Endothelial cell of umbilical vein (primary cell): ENCODE measurements at places on chromosomes 3 and 15. TPM values are rescaled to one million over a fixed set of nuclear protein-coding genes. Genes with fewer than 3 reads are reported as not detected.

GRCh38 chr3:66179793-66180192 is 41.0 kb upstream of the SLC25A26 start:
- no peaks in the 10 kb centered on the region for H3K27me3 ChIP-seq
- H3K4me3 ChIP-seq = no peak overlapping the region
- no peak for DNase-seq
- no peaks in the 10 kb centered on the region for H3K36me3 ChIP-seq
- H3K27ac ChIP-seq = no peak overlapping the region

DNA sequence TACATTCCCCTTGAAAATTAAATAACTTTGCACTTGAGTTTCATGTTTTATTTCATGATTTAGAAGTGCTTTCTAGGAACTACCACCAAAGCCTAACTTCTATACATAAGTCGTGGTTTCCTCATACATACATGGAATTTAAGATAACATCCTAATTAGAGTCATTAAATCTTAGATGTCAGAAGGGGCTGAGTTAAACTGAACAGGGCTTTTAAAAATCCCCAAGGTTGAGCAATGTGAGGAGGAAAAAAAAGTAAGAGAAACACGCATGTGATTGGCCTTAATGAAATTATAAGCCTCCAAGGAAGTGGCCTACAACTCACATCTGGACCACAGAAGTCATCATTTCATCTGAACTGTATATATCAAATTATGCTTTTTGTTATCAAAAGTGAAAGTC is 303.1 kb upstream of the SEMA6D start:
- no peak for DNase-seq
- H3K27ac ChIP-seq = peak overlapping the region; percentile 97
- no peaks in the 10 kb centered on the region for H3K36me3 ChIP-seq

GRCh38 chr15:91688811-91689210 is 164.7 kb upstream of the SLCO3A1 start:
- DNase-seq = no peak
- H3K27ac ChIP-seq = no peak overlapping the region
- no peaks in the 10 kb centered on the region for H3K4me1 ChIP-seq
- no peaks in the 10 kb centered on the region for H3K27me3 ChIP-seq
- no peak overlapping the region for H3K4me3 ChIP-seq
- no peaks in the 10 kb centered on the region for H3K36me3 ChIP-seq

DNA sequence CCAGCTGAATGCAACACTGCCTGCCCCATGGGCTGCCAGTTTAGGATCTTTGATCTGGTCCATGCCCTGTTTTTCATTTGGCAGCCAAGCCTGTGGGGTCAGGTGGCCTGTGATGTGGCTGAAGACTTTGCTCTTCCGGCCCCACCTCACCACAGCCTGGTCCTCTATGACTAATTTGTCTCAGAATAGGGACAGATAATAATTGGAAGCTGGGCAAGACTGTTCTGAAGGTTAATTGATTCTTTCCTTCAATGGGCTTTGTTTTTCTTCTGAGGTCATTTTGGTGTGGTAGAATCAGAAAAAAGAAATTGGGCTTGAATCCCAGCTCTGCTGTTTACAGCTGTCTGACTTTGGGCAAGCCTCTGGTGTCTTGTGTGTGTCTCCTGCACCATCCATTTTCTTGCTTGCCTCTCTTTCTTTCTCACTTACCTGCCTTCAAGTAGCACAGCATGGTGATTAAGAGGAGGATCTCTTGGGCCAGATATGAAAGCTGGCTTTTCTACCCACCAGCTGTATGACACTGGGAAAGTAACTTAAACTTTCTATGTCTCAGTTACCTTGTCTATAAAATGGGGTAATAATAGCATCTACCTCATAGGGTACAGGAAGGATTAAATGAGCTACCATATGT is 24.2 kb downstream of the ABHD2 start:
- no peaks in the 10 kb centered on the region for H3K27me3 ChIP-seq
- H3K27ac ChIP-seq = peak overlapping the region; percentile 62
- DNase-seq = peak; percentile 73
- no peak overlapping the region for H3K4me3 ChIP-seq
- H3K4me1 ChIP-seq = peaks cover 16% of the 10 kb centered on the region

DNA sequence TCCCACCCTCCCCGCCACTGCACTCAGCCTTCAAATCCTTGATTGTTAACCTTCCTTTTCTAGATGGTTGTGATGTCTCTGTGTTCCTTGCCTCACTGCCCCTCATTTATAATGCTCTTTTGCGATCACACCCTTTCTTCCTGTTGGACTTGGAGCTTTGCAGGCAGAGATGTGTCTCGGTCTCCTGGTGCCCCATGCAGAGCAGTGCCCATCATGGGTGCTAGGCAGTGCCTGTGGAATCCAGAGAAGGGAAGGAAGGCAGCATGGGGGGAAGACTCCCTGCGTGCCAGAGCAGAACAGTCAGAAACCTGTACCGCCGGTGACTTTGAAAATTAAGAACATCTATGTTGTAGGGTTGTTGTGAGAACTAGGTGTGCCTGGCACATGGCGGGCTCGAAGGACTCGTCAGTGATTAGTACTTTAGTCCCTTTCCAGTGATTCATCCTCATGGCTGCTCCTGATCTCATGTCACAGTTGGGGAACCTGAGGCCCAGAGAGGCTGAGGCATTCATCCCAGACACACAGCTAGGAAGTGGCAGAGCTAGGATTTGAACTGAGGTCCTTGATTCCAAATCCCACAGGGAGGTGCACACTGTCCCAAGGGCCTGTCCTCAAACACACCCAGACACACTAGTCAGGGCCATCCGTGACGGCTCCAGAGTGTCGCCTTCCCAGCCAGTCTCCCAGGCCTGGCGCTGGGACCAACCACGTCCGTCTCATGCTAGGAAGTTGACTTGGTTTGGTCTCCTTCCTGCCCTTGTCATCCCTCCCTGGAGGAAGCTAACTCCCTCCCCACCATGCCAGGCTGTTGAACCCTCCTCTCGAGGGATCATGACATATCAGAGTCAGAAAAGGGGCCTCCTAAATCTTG is 58.3 kb downstream of the SMAD6 start:
- H3K36me3 ChIP-seq = no peaks in the 10 kb centered on the region
- H3K4me1 ChIP-seq = peaks cover 71% of the 10 kb centered on the region
- DNase-seq = no peak
- peak overlapping the region; percentile 91 for H3K27ac ChIP-seq
- H3K4me3 ChIP-seq = no peak overlapping the region

GRCh38 chr3:192844836-192845525 is 72.7 kb downstream of the MB21D2 start:
- H3K27me3 ChIP-seq = no peaks in the 10 kb centered on the region
- H3K4me3 ChIP-seq = no peak overlapping the region
- H3K4me1 ChIP-seq = peaks cover 4% of the 10 kb centered on the region
- H3K36me3 ChIP-seq = no peaks in the 10 kb centered on the region
- no peak for DNase-seq
- no peak overlapping the region for H3K27ac ChIP-seq

DNA sequence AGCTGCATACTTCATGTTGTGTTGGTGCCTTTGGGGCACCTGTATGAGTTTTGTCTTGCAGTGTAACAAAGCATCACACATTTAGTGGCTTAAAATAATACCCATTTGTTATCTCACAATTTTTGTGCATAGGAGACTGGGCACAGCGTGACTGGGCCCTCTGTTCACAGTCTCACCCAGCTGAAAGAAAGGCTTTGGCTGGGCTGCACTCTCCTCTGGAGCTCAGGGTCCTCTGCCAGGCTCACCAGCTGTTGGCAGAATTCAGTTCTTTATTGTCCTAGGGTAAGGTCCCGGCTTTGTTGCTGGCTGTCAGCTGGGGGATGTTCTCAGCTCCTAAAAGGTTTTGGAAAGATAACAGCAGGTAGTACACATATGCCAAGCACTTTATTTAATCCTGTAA is 263.3 kb downstream of the CLSTN2 start:
- no peaks in the 10 kb centered on the region for H3K27me3 ChIP-seq
- no peaks in the 10 kb centered on the region for H3K36me3 ChIP-seq
- no peak overlapping the region for H3K4me3 ChIP-seq

- peaks cover 12% of the 10 kb centered on the region for H3K36me3 ChIP-seq
- H3K27ac ChIP-seq = peak overlapping the region; percentile 88
- peaks cover 54% of the 10 kb centered on the region for H3K4me1 ChIP-seq
These were observed 81.4 kb downstream of the TM4SF4 start for GRCh38 chr3:149555927-149556326.

DNA sequence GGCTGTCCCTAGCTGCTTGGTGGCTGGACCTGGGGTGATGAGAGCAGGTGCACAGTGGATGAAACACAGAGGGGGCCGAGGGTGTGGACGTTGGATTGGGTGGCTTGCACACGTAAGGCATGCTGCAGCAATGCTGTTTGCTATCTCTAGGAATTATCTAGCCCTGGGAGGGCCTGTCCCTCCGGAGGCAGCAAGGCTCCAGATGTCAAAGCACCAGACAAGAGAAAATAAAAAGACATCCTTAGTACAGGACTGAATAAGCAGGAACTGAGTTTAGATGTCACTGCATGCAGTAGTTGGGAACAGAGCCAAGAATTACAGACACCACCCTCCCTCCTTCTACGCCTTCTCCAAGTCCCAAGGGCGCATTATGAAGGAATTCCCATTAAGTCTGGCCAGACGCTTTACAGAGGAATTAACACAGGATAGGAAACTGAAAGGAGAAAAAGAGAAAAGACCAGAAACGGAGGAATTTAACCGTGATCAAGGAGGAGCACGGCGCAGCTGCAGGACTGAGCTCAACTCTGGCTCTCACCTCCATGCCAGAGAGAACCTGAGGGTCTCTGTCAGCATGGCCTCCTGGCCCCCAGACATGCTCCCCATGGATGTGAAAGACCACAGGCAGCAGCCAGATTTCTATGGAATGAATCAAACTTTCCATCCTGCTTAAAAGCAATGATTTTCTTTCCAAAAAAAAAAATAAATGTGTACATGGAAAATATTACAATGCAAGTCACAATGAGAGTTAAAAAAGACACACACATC is 13.8 kb downstream of the ATP10A start:
- H3K36me3 ChIP-seq = no peaks in the 10 kb centered on the region
- no peak overlapping the region for H3K27ac ChIP-seq
- no peak overlapping the region for H3K4me3 ChIP-seq
- no peak for DNase-seq

GRCh38 chr3:55128225-55128823 is 200.5 kb upstream of the LRTM1 start:
- no peaks in the 10 kb centered on the region for H3K27me3 ChIP-seq
- no peak for DNase-seq
- H3K4me3 ChIP-seq = no peak overlapping the region
- no peaks in the 10 kb centered on the region for H3K36me3 ChIP-seq
- no peaks in the 10 kb centered on the region for H3K4me1 ChIP-seq

- no peaks in the 10 kb centered on the region for H3K27me3 ChIP-seq
- no peak overlapping the region for H3K4me3 ChIP-seq
- no peaks in the 10 kb centered on the region for H3K36me3 ChIP-seq
- no peaks in the 10 kb centered on the region for H3K4me1 ChIP-seq
These were observed 287.2 kb downstream of the CGGBP1 start for GRCh38 chr3:87771337-87772192.

DNA sequence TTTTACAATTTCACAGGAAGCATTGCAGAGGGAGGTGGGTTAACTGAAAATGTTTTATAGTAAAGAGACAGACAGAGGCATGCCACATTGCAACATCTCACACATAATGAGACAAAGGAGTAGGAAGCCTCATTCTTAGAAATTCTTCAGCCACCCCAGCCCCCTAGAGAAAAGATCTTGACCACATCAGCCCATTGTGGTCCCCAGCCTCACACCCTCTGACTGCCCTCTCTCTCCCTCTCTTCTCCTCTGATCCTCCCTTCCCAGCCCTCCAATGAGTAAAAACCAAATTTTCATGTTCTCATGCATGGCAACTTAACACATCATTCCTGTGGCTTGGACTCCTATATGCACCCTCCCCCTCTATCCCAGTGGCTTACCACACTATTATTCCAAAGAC is 174.1 kb downstream of the UACA start:
- no peaks in the 10 kb centered on the region for H3K36me3 ChIP-seq
- no peaks in the 10 kb centered on the region for H3K4me1 ChIP-seq
- DNase-seq = no peak
- H3K4me3 ChIP-seq = no peak overlapping the region

DNA sequence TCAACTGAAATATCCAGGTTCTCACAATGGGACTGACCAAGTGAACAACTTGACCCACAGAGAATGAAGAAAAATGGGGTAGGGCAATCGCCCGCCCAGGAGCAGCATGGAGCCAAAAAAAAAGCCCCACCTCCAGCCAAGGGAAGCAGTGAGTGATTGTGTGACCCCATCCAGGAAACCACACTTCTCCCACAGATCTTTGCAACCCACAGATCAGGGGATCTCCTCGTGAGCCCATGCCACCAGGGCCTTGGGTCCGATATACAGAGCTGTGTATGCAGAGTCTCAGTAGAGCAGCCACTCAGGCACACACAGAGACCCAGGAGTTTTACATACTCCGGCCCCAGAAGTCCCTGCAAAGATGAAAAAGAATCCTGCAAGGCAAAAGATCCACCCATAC is 35.7 kb downstream of the PYGO1 start:
- no peak for DNase-seq
- no peaks in the 10 kb centered on the region for H3K36me3 ChIP-seq
- H3K27me3 ChIP-seq = no peaks in the 10 kb centered on the region
- no peak overlapping the region for H3K27ac ChIP-seq
- no peaks in the 10 kb centered on the region for H3K4me1 ChIP-seq
- no peak overlapping the region for H3K4me3 ChIP-seq

DNA sequence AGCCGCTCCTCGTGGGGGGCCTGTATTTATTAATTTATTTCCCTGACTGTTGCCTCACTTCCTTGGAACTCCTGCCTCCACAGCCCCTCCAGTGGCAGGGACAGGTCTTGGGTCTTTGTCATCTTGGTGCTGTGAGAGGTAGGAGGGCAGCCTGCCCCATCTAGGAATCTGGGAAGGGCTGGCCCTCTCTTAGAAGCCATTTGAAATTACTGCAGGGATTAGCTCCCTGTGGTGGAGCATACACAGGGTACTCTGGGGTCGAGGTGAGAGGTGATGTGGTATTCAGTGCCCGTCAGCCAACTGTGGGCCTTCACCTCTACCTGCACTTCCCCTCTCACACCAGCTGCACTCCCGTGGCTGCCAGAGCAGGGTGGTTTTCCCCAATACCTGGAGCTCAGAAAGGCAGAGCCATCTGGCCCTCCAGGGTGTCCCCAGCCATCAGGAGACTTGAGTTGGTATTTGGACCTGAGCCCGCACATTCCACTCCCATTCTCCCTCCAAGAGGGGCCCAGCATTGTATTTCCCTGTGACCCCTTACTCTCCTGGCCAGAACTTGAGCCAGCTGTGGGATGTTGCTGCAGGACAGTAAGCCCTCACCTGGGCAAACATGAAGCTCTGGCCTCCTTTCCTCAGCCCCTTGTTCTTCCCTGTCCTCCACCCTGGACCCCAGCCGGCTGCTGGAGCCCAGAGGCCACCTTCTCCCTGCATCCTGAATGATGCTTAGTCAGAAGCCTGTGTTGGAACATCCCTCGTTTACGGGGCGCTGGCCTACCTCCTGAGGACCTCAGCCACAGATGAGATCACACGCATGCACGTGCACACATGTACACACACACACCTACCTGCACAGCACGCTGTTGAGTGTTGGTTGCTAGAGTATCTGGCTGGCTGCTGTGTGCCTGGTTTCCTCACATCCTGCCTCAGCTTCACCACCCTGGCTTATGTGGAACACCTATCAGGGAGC is 2.0 kb upstream of the JMJD7 start:
- peaks cover 10% of the 10 kb centered on the region for H3K4me1 ChIP-seq
- no peak for DNase-seq
- H3K27ac ChIP-seq = no peak overlapping the region
- no peak overlapping the region for H3K4me3 ChIP-seq
- H3K36me3 ChIP-seq = peaks cover 26% of the 10 kb centered on the region

GRCh38 chr15:71224024-71224423 is 108.8 kb downstream of the THSD4 start:
- H3K27me3 ChIP-seq = no peaks in the 10 kb centered on the region
- DNase-seq = no peak
- H3K4me3 ChIP-seq = no peak overlapping the region
- no peaks in the 10 kb centered on the region for H3K36me3 ChIP-seq

Gene PLA2G4E
- not detected in 2 replicates for total RNA-seq

Gene CFAP100
- total RNA-seq = not detected in 2 replicates

Gene TICRR
- total RNA-seq = 19.4 and 20.5 TPM in 2 replicates
